ENCODE measurements at places on chromosomes 11 and 22. TPM values are rescaled to one million over a fixed set of nuclear protein-coding genes. Genes with fewer than 3 reads are reported as not detected.

The OR5B21 gene
- not detected for polyA plus RNA-seq

The RIMBP3C gene
- 0.04 TPM for polyA plus RNA-seq

The SLC37A2 gene
- 7.9 TPM for polyA plus RNA-seq

The BLID gene
- polyA plus RNA-seq: 0.32 TPM

The P2RY2 gene
- 0.44 TPM for polyA plus RNA-seq

The HOATZ gene
- not detected for polyA plus RNA-seq

All from ovary (tissue), 10 donors.